ENCODE measurements at places on chromosomes 4 and X.

DNA sequence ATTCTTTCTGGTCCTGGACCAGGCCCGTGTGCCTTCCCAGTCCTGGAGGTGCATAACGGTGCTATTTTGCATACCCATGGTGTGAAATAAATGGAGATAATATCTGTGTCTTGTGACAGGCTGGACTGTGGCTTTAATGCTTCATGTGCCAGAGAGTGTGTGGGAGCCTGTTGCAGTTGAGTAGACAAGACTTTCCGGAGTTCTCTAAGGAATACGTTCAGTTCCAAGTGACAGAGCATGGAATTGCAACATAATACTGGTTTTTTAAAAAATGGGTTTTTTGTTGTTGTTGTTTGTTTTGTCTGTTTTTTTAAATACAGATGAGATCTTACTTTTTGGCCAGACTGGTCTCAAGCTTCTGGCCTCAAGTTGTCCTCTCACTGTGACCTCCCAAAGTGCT is 74.0 kb downstream of the HPRT1 start:
- no peak for DNase-seq

GRCh38 chr4:121155893-121156292 is 8.2 kb downstream of the TNIP3 start:
- DNase-seq, result no peak

DNA sequence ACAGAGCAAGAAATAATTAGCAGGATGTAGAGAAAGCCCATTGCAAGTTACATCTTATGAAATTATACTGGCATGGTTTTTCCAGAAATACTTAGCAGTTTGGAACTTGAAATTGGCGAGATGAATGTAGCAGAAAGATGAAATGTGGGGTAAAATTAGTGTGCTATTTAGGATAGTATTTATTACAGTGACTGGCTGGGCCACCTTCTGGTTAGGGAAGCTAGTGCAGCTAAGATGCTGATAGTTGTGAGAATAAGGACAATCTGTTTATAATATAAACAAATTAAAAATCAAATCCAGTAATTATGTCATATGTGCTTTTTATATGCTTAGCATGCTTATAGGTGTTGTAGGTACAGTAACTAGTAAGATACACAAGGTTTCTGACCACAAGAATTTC is 74.8 kb downstream of the IL15 start:
- no peak for DNase-seq

DNA sequence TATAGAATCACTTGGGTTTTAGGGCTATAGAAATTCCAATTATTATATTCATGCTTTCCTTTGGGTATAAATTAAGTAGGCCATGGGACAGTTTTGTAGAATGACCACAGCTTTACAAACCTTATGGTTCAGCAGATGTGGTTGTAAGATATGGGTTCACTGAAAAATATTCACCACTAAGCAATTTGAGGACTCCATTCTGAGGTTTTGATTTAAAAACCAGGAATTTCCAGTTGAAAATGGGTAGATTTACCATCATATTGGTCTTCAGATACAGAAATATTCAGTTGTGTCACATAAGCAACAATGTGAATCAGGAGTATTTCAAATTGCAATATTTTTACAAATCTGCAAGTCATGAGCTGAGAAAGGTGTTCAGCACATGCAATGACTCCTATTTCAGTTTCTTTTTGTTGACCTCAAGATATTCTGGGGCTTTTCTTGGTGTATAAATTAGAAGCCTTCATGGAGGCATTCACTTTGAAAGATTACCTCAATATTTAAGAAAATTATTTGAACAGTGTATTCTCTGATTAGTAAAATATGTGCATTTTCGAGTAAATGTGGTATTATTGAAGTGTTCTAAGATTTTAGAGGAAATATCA is 218.4 kb upstream of the HCCS start:
- no peak for DNase-seq

DNA sequence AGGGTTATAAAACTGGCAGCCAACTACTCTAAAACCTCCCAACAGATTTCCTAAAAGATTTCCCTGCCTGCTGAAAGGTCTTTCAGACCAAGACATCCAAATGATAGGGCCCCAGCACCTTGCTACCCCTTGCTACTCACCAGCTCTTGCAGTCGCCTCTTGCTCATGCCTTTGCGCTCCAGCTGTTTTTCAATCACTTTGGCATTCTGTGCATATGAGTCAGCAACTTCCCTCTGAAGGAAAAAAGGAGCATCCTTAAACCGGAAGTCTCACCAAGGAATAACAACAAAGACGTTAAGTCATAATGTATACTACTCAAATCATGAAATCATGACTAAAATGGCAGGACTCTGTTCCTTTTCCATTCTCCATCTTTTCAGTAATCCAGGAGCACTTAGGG is 24.0 kb downstream of the STEEP1 start:
- no peak for DNase-seq

- DNase-seq, result no peak
These were observed 143.8 kb upstream of the SLITRK2 start for GRCh38 chrX:145673841-145674240.

DNA sequence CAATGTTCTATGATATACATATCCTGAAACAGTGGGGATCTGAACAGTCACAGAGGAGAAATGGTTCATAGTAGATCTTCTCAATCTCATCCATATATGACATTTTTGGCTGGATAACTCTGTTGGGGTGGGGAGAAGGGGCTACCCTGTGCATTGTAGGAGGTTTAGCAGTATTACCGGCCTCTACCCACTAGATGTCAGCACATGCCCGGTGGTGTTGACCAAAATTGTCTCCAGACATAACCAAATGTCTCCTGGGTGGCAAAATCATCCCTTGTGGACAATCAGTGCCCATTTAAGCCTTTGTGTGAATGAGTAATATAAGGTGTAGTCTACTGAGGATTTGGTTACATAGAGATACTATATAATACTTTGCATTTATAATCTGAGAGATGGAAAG is 89.9 kb downstream of the PLS3 start:
- DNase-seq, result no peak

DNA sequence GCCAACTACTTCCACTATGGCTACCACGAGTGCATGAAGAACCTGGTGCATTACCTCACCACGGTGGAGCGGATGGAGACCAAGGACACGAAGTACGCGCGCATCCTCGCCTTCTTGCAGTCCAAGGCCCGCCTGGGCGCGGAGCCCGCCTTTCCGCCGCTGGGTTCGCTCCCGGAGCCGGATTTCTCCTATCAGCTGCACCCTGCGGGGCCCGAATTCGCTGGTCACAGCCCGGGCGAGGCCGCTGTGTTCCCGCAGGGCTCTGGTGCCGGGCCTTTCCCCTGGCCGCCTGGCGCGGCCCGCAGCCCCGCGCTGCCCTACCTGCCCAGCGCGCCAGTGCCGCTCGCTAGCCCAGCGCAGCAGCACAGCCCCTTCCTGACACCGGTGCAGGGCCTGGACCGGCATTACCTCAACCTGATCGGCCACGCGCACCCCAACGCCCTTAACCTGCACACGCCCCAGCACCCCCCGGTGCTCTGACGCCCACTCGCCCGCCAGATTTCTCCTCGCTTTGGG is 2.1 kb downstream of the HELT start:
- no peak for DNase-seq

GRCh38 chr4:152877868-152878267 is 58.3 kb upstream of the FHDC1 start:
- DNase-seq, result no peak

- DNase-seq, result no peak
These were observed 708.6 kb downstream of the C4orf33 start for GRCh38 chr4:129804461-129804981.
